Stimulated activated CD4-positive, alpha-beta T cell treated with anti-CD3 and anti-CD28 coated beads, Interleukin-12 subunit alpha, Interleukin-12 subunit beta, amount 100 ng/mL, for 24 hours (primary cell): ENCODE measurements at places on chromosomes 1 and 21.

GRCh38 chr1:196590012-196590708 is 18.1 kb downstream of the KCNT2 start:
- DNase-seq = no peak

DNA sequence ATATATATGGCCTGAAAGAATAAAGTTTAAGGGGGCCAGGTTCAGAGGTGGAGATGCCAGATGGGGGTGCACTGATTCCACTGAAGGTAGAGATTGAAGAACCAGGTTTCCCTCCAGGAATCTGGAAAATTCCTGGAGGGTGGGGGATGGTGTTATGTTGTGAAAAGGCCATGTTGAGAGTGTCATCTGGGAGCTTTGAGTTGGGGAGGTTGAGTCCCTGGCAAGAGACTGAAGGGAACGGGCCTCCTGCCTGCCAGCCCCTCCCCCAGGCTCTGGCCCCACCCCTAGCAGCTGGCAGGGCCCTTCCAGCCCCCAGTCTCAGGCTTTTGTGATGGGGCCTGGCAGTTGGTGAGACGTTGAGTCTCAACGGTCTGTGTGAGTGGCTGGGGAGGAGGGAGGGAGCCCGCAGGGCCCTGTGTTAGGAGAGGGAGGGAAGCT is 4.1 kb downstream of the PTPRU start:
- DNase-seq = no peak

GRCh38 chr21:42242611-42243010 is 23.7 kb downstream of the ABCG1 start:
- no peak for DNase-seq

DNA sequence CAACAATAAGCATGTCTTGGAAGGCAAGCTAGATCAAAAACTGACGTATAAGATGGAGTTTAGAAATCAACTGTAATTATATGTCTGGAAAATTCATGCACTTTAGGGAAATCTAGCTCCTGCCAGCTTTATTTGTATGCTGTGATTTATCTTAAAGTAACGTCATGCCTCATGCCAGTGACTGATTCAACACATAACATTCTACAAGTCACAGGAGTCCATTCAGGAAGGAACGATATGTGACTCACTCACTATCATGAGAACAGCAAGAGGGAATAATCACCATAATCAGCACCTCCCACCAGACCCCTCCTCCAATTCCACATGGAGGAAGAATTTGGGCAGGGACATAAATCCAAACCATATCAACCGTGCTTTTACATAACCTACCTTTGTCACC is 682.4 kb upstream of the ADAMTS5 start:
- DNase-seq = no peak

- DNase-seq = no peak
These were observed 459.4 kb downstream of the NPHP4 start for GRCh38 chr1:5532811-5533210.

DNA sequence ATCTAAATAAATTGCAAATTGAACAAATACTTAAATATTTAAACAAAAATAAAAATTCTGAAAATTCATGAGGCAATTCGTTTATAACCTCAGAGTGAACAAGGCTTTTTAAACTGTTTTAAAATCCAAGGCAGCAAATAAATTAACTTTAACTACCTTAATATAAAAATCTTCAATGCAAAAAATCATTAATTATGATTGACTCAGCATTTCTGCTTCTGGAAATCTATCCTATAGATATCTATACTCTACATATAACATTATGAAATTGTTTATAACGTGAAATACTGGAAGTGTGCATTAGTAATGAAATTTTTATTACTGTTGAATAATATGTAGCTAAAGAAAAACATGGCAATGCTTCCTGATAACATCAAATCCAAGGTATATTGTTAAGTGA is 92.4 kb downstream of the ADAMTS1 start:
- no peak for DNase-seq

GRCh38 chr1:179586107-179586823 is 5.4 kb upstream of the TDRD5 start:
- no peak for DNase-seq

DNA sequence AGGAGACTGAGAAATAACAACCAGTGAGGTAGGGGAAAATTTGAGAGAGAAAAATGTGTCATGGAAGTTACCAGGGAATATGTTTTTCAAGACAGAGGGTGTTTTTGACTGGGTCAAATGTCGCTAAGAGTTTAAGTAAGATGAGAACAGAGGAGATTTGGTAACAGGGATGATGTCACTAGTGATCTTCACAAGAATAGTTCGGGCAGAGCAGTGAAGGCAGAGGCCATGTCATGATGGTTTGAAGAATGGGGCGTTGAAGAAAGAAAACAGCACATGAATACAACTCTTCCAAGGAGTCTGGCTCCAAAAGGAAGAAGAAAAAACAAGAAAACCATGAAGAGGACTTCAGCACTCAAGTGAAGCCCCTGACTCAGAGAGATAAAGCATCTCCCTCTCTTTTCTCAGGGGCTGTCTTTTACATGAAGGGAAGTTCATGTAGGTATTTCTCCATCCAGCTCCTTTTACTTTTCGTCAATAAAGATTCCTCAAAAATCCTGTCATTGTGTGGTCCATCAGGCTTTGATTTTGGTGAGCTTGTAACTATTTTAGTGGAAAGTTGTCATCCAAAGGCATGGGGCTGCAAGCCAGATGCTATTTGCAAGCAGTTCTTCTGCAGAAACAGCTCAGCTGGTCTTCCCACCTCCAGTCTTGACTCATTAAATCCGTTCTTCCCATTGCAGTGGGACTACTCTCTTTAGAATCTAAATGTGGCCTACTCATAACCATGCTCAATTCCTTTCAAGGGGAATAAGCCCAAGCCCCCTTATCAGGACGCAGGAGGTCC is 397.3 kb downstream of the LMX1A start:
- no peak for DNase-seq

GRCh38 chr1:234556245-234556943 is 53.6 kb downstream of the IRF2BP2 start:
- DNase-seq = no peak

- DNase-seq = no peak
These were observed 13.8 kb upstream of the UBL4B start for GRCh38 chr1:110098222-110099026.

DNA sequence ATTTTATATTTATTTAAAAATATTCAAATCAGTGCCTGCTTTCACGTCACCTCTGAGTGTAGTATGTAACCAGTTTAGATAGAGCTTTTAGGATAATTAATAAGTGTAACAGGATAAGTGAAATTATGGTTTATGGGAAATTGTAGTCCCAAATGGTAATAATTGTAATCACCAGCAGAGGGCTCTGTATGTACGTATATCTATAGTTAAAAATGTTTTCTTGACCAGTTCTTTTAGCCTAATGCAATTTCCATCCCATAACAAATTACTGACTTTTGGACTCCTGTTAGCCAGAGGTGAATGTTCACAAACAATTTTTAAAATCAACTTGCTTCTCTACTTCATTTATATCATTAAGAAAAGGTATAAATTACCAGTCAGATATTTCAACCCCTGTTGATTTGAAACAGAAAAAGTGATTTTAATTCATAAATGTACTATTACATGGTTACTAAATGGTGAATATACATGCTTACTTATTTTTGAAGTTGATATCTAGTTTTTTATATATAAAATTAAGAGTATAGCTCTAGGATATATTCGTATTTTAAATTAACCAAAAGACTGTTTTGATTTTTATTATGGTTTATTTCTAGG is 25.3 kb downstream of the SLC30A7 start:
- DNase-seq = no peak

GRCh38 chr1:190602325-190602724 is 124.7 kb upstream of the BRINP3 start:
- DNase-seq = no peak

- DNase-seq = no peak
These were observed 78.7 kb downstream of the RGL1 start for GRCh38 chr1:183883623-183884022.

DNA sequence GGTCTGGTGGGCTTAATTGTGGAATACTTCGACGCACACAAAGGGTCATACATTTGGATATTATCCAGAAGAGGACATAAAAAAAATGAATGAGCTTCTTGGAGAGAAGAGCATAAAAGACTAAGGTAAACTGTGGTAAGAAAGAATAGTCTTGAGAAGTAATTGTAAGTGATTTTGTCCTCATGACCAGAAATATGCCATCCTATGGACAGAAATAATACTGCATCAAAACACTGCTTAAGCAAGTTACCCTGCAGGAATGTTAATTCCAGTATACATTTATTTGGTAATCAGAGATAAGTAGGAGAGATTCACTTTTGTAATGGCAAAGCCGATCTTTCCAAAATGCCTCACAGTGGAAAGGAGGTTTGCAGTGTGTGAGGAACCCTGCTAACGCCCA is 111.9 kb downstream of the NRIP1 start:
- DNase-seq = no peak

DNA sequence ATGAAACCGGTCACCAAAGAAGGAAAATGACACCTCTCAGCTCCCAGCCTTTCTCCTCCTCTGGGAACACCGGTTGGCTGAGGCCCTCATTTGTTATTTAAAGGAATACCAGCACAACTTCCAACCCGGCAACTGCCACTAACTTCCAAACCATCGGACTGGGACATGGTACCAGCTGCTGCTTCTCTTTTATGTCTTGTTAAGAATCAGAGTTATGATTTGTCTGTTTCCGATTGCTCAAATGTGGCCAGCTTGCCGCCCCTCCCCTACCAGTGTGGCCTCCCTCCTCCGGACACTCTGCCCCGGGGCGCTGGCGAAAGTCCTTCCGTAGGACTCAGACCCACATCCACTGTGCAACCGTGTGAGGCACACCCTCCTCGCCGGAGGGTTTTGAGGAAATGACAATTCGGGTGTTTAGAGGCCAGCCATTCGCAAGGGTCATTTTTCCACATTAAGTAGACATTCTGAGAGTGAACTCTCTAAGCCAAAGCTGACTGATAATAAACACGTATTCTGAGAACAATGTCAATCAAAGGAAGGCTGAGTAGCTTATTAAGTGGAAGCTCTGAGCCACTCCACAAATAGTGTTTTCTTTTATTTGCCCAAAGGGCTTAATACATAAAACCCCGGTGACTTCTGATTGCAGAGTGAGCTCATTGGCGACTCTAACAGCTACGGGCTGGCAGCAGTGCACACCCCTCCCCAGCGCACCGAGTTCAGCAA is 5.5 kb downstream of the RIPK4 start:
- DNase-seq = no peak

DNA sequence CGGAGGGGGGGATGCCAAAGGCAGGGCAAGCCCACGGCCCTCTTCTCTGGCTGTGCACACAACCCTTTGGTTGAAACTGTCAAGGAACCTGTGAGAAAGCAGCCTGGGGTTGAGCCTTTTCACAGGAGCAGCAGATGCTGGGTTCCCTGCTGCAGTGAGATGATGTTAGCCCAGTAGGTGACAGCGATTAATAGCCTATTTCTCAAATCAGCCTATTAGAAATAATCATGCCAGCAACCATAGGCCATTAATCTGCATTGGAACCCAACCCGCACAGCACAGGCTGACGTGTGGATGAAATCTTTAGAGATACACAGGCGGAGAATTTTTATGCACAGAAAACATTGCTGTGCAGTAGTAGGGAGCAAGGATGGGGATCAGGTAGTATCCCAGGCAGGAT is 637.5 kb downstream of the AJAP1 start:
- DNase-seq = no peak

- DNase-seq = no peak
These were observed 206.6 kb downstream of the PBX1 start for GRCh38 chr1:164765557-164765956.

GRCh38 chr1:230306169-230306568 is 120.0 kb downstream of the PGBD5 start:
- DNase-seq = no peak

- DNase-seq = no peak
These were observed 140.8 kb upstream of the NBPF11 start for GRCh38 chr1:148292915-148293314.

- no peak for DNase-seq
These were observed 599.4 kb downstream of the LTN1 start for GRCh38 chr21:28393279-28393678.

DNA sequence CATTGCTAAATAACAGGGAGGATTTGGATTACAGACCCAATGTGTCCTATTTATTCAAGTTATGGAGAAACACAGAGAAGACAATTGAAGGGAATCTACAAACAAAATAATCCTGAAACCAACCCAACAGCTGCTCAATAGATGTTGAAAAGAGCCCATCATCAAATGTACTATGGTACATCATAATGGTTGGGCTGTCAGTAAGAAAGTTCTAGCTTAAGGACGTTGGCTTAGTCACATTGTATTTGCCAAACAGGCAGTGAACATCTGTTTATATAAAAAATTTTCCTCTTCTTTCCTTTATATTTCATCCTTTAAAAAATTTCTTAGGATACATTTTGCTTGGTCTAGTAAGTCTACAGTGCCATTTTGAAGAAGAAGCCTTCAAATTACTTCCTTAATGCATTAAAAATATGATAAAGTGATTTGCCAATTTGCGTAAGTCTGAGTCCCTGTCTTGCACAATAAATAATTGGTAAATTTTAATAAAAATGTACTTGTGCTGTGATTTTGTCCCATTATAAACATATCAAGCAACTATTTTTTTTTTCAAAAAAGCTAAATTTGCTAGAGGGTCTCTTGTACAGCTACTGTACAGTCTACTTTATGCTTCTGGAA is 14.4 kb downstream of the MAP3K7CL start:
- DNase-seq = no peak

GRCh38 chr1:228366866-228367741 is 39.5 kb downstream of the TRIM11 start:
- DNase-seq = no peak

- no peak for DNase-seq
These were observed 211.0 kb upstream of the RAB4A start for GRCh38 chr1:229059671-229060539.

DNA sequence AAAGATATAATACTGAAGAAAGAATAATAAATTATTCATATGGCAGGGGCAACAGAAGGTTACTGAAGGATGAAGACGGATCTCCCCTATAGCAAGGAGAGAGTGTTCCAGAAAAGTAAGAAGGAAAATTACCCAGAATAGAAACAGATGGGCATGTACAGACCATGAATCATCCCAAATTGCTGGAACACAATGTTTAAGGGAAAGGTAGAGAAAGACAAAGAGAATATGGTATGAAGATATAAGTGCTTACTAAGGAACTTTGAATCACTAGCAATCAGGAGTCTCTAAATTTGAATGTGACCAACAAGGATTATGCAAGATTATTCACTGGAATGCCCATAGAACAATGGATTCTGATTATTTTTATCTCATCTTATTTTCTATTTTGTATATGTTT is 375.4 kb downstream of the COL11A1 start:
- DNase-seq = no peak

DNA sequence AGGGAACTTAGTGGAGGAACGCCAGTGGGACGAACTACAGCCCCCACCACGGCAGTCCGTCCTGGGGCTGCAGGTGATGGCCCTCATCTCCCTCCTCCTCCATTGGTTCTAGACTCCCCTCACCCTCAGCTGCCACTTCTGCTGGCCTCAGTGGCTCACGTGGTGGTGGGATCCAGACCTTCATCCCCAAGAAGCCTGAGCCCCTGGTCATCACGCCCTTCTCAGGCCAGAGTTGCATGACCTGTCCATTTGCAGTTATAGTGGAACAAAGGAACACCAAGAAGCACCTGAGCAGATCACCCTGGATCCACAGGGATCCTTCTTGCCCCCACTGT is 13.0 kb upstream of the FAM110D start:
- DNase-seq = no peak
